ENCODE measurements at places on chromosomes 1 and 21.

DNA sequence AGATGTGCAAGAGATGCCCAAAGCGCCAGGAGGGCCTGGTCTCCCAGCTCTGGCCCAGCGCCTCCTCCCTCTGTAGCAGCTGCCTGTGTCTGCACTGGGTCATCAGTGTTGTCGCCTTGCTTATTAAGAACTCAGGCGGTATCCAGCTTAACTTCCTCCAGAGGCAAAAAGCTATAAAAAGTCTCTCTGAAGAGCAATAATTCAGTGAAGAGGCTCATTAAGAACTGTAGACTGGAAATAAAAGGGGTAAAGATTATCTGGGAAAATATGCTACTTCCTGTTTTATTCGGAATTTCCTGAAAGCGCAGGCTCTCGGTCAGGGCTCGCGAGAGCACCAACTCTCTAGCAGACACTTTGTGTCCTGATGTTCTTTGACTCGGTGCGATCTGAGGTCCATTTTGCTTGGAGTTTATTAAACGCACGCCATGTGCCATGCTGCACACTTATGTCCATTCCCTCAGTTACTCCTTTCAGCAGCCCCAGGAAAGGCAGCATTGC lies 70.4 kb downstream of the MRPS6 start:
- no peak for DNase-seq

GRCh38 chr1:246107516-246108277 lies 399.4 kb downstream of the SMYD3 start:
- no peak for DNase-seq

DNA sequence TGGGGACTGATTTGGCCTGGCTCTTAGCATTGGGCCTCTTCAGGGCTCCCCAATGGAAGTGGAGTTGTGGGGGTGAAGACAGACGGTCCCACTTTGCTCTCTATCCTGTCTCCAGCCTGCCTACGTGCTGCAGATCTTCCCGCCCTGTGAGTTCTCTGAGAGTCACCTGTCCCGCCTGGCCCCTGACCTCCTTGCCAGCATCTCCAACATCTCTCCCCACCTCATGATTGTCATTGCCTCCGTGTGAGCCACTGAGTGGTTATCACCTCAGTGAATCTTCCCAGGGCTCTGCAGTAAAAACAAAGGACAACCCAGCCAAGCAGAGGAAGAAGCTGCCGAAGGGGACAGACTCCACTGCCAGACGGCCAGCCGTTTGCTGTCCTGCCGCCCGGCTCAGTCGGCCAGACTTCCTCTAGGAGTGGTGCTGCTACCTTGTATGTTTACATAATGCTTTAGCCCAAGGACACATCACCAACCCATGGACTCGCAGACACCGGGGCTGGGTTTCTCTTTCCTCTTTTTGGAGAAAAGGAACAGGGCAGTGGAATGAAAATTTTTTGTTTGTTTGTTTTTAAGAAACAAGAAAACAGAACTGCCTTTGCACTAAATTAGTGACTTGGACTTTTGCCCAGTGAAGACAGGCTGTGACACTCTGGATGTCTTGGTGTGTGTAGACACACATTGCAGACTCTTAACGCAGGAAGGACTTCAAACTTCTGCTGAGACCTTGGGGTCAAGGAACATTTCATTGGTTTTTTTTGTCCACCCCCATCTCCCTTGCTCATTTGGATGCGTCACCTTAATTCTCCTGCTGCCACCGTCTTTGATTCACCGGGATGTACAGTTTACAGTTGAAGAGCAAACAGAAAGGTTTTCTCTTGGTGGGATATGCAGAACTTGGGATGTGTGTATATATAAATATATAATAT lies 36.5 kb downstream of the ZBTB17 start:
- no peak for DNase-seq

- DNase-seq = no peak
Observed at GRCh38 chr1:19412654-19413053, 72.7 kb downstream of the CAPZB start.

DNA sequence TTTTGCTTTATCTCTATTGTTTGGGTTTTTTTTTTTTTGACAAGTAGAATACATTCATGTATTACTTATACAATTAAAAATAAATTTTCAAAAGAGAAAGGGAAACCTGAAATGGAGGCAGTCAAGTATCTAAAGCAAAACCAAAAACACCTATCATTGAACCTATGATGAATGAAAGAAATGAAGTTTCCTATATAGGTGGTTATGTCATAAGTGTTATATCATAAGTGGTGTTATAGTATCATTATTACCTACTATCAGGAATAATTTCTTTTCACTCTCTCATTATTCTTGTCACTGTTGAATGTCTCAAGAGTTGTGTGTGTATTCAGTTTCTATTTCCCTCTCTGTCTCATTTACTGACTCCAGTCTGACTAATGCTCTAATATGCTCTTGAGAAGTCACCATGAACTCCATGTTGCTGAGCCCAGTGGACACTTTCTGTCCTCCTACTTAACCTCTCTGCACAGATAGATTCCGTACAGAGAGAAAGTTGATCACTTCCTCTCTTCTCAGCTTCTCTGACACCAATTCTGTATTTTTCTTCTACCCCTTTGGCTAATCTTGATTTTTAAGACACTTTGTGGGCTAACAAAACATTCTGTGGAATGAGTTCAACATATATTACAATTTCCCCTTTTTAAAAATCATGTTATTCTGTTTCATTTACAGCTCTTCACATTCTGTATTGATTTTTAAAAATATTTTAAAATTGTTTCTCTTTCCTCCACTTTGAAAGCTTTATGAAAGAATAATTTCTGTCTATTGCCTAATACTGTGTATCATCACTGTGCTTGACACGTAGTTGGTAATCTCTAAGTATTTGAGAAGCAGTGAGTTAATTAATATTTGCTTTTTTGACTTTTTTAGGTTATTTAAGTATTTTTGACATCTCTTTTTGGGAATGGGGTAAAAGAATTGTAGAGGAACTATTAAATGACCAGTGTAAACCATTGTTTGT lies 50.1 kb downstream of the RASAL2 start:
- no peak for DNase-seq

DNA sequence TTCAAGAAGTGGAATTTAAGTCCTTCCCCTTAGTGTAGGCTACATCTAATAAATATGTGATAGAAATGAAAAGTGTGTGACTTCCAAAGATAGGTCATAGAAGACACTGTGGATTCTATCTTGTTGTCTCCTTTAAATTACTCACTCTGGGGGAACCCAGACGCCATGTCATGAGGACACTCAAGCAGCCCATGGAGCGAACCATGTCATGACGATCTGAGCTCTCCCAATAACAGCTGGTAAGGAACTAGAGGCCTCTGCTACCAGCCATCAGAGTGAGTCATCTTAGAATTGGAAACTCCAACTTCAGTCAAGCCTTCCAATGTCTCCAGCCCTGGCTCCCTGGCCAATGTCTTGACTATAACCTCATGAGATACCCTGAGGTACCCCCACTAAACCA lies 6.3 kb downstream of the COA7 start:
- DNase-seq = no peak

GRCh38 chr21:31501926-31502325 lies 157.6 kb upstream of the SOD1 start:
- DNase-seq = no peak

GRCh38 chr1:60727552-60727951 lies 354.8 kb upstream of the NFIA start:
- DNase-seq = no peak

- no peak for DNase-seq
Observed at GRCh38 chr1:176559878-176560277, 96.9 kb downstream of the PAPPA2 start.

DNA sequence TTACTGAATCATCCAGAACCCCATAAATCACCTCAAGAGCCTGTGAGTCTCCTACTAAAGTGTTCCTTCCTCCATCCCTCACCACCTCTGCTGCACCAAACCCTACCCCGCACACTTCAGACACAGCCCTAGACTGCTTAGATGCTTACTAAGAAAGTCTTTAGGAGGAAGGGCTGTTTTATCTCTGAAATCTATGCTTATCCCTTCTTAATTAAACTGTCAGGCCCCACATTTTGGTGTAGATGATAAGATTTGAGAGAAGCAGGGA lies 216.8 kb upstream of the SGIP1 start:
- DNase-seq = no peak

DNA sequence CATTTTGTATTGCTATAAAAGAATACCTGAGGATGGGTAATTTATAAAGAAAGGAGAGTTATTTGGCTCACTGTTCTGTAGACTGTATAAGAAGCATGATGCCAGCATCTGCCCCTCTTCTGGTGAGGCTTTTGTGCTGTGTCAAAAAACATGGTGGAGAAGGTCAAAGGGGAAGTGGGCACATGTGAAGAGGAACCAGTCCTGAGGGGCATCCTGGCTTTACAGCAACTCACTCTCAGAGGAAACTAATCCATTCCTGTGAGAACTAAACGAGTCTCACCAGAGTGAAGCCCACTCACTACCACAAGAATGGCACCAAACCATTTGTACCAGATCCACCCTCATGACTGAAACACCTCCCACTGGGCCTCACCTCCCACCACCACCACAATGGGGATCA lies 18.8 kb upstream of the SELP start:
- DNase-seq = no peak

GRCh38 chr1:203907901-203908300 lies 46.5 kb downstream of the SNRPE start:
- DNase-seq = no peak

DNA sequence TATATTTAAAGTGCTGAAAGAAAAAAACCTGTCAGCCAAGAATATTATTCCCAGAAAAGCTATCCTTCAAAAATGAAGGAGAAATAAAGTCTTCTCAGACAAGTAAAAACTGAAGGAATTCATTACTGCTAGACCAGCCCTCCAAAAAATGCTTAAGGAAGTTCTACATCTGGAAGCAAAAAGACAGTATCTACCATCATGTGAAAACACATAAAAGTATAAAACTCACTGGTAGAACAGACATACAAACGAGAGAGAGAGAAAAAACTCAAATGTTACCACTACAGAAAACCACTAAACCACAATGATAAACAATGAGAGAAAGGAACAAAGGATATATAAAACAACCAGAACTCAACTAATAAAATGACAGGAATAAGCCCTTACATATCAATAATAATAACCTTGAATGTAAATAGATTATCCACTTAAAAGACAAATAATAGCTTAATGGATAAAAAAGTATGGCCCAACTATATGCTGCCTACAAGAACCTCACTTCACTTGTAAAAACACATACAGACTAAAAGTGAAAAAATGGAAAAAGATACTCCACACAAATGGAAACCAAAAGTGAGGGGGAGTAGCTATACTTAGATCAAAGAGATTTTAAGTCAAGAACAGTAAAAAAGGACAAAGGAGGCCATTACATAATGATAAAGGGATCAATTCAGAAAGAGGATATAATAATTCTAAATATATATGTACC lies 22.0 kb downstream of the NSL1 start:
- no peak for DNase-seq

DNA sequence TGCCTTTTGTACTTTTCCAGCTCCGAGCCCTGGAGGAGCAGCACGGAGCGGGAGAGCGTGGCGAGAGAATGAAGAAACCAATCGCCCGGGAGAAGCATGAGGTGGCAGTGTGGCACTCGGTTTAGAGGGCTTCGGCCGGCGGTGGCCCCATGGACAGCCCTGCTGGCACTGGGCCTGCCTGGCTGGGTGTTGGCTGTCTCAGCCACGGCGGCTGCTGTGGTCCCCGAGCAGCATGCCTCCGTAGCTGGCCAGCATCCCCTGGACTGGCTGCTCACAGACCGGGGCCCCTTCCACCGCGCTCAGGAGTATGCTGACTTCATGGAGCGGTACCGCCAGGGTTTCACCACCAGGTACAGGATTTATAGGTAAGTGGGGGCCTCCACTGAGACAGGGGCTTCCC lies 59.0 kb downstream of the BRINP2 start:
- no peak for DNase-seq

DNA sequence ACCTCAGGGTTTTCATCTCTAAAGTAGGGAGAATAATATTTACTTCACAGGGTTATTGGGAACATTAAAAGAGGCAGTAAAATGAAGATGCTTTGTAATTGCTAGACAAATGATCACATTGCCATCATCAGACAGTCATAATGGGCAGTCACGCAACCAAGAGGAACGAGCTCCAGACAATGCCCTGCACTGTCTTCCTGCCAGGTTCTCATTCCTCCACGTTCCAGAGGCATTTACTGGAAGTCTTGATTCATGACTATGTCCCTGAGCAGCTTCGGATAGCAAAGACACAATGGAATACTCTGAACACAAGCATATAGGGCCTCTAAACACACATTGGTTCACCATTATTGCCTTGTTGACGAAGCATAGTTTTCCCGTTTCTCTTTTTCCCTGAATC lies 389.7 kb downstream of the NTNG1 start:
- no peak for DNase-seq

DNA sequence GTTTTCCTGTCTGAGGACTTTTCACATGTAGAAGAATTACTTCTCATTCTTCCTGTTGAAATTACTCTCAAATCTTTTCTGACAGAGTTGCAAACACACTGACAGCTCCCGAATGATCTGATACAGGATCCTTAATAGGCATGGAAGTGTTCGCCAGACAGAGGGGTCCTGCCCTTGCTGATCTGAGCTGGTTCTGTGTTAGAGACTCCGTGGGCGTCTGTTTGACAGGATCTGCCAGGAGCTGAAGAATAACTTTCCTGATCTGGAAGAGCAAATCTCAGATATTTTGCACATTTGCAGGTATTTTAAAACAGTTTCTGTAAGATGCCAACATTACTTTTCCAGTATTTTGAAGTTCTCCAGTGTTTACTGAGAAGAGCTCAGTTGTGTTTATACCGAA lies 202.3 kb downstream of the DYRK1A start:
- no peak for DNase-seq
